ENCODE measurements at places on chromosomes 5 and 9. TPM values are rescaled to one million over a fixed set of nuclear protein-coding genes. Genes with fewer than 3 reads are reported as not detected.

SLC46A2 gene
- total RNA-seq = not detected

ISL1 gene
- not detected for total RNA-seq

DNA sequence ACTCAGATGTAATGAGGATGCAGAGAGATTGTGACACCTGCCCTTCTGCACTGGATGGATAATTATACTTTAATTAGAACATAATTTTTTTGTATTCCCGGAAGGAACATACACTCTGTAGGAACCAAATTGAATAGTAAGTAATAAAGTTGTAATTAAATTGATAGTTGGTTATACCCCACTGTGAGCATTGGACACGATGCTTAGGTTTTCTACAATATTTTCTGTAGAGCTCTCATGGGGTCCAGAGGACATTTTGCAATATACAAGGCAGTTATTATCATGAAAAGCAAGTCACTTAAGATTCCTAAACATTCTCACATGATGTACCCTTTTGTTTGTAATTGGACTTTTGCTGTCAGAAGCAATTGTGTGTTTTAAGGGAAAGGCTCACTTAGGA, 63.4 kb downstream of the DIRAS2 start:
- DNase-seq = no peak

DNA sequence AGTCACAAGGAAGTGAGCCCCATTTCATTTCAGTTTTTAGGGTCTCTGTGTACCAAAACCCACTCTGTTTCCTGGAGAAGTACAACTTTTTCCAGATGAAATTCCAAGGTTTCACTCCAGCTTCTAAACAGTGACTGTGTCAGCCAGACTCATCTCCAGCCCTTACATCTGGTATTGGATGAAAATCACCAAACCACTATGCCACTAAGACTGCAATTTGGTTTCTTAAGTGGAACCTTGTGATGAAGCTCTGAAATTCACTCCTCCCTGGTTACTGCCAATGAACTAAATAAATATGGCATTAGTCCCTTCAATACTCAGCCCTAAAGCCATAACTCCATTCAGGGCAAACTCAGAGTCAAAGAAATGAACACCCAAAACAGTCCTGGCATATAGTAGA, 211.2 kb upstream of the DAPK1 start:
- DNase-seq = no peak

DNA sequence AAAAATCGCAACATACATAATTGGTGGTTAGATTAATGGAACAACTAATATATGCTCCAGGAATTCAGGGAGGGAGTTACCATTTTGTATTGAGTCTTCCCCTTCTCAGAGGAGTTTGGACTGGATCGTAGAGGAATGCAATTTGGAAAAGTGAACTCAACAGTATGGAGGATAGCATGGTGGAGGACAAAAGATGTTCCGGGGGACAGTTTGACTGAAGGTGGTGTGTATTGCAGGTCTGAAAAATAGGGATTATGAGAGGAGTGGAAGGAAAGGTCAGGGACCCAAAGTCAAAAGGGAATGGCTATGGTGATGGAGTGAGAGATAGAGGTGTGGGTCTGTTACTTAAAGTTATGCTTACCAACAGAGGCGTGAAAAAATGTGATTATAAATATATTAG, 1.5 kb downstream of the DNAJC21 start:
- DNase-seq = no peak

PCDHB2 gene
- total RNA-seq = not detected

GRCh38 chr5:79021753-79022152, 36.6 kb upstream of the ARSB start:
- peak; percentile 8 for DNase-seq

DNA sequence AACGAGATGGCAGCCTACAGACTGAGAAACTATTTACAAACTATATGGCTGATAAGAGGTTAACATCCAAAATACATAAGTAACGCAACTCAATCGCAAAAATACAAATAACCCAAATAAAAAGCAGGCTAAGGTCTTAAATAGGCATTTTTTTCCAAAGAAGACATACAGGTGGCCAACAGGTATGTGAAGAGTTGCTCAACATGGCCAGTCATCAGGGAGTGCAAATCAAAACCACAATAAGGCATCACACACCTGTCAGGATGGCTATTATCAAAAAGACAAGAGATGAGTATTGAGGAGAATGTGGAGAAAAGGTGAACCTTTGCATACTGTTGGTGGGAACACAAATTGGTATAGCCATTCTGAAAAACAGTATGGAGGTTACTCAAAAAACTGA, 73.5 kb downstream of the CAMSAP1 start:
- no peak for DNase-seq

- DNase-seq = no peak
Measured at GRCh38 chr5:1005904-1006655, 2.5 kb upstream of the NKD2 start.

GRCh38 chr5:80569086-80569960, 757 bp downstream of the ANKRD34B start:
- DNase-seq = no peak

GRCh38 chr5:113201715-113202114, 225.1 kb downstream of the DCP2 start:
- no peak for DNase-seq

GRCh38 chr5:94623877-94624276, 5.4 kb downstream of the SLF1 start:
- no peak for DNase-seq

DNA sequence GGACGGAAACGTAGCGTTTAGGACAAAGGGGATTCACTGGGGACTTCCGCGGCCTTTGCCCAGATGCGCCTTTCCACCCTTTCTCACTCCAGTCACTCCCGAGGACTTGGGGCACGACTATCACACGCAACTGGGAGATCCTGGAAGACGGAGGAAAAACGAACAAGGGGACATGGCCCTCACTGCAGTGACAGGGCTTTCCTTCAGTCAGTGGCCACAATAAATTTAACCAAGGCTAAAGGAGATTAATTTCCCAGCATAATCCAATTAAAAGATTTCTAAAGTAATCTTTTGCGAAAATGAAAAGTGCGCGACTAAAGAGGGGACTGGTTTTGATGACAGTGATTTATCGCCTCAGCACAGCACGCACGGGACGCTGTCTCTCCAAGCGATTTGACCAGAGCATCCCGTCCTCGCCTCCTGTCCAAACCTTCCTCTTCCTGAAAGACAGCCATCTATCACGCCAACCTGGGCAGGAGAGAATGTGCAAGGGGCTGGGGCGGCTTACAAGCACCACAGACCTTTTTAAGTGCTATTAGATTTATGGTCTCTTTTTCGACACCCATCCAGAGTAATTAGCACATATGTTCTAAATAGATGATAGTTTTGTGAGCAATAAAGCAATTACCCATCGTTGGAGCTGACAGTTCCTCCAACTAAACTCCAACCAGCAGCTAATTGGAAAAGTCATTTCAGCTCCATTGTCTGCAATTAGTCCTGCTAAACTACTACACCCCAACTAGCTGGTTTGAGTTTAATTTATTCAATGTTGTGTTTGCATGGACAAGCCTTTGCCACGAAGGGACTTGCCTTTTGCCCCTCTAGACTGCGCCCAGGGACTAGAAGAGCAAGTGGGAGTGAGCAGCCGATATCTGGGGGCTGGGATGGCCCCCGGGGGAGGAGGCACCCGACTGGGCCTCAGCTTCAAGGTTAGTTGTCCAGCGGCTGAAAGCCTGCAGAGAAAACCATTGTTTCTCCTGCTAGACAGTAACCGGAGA, 7.4 kb downstream of the NR2F1-AS1 start:
- no peak for DNase-seq

DNA sequence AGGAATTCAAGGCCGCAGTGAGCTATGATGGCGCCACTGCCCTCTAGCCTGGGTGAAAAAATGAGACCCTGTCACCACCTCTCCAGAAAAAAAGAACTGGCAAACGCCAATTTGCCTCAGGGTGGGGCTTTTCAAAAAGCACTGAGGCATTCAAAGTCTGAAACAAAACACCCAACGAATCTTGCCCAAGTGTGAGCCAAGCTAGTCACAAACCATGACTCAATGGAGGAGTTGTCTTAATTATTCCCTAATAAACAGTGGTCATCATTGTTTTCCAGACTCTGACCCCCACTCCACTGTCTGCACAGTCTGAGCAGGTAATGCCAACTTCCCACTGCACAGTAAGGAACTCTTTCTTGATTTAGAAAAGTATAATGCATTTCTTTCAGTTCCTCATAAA, 16.8 kb downstream of the FRMD3 start:
- no peak for DNase-seq

DNA sequence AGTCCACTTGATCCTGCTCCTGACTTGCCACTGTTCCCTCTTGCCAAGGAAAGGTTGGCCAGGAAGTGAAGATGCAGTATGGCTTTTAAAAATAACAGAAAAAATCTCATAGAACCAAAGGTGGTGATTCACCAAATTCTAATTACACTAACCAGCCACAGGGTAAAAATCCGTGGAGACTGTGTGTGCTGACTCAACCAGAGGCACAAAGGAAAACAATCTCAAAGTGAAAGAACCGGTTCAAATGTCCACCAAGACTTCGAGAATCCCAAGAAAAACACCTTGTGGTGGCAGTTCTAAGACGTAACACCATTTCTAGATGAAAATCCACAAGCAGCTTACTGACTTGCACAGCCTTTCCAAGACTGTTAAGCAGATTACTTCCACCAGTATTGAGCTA, 279.1 kb downstream of the TLE1 start:
- no peak for DNase-seq

DNA sequence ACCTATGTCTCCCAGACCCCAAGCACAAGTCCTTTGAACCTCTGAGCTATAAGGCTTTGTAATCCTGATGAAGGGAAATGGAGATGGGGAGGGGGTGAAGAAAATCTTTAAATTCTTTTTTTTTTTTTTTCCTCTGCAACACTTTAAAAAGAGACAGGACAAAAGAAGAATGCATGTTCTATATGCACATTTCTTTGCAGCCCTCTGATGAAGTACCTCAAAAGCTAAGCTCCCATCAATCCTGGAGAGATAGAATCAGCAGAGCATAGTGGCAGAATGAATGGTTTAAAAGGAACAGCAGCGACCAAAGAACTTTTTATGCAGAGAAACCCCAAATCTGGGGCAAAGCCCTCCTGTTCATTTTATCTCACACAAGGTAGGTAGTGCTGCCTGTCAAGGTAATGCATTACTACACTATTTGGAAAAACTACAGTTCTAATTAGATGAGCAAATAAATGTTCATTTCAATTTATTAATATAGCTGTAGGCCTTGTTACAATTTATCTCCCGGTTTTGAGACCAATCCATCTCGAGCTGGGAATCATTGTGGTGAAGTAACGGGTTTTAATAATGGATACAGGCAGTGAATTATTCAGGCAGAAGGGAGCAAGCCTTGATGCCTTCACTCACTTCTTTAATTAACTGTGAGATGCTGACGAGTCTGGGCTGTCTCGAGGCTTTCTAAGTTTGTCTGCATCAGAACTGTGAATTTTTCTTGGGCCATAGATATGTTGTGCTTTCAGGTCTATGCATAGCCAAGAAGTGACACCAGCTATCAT, 173.5 kb upstream of the ZNF608 start:
- peak; percentile 39 for DNase-seq

- no peak for DNase-seq
Measured at GRCh38 chr9:103949096-103949495, 145.0 kb upstream of the SMC2 start.

- peak; percentile 56 for DNase-seq
Measured at GRCh38 chr5:177600508-177601018, 631 bp downstream of the B4GALT7 start.

DNA sequence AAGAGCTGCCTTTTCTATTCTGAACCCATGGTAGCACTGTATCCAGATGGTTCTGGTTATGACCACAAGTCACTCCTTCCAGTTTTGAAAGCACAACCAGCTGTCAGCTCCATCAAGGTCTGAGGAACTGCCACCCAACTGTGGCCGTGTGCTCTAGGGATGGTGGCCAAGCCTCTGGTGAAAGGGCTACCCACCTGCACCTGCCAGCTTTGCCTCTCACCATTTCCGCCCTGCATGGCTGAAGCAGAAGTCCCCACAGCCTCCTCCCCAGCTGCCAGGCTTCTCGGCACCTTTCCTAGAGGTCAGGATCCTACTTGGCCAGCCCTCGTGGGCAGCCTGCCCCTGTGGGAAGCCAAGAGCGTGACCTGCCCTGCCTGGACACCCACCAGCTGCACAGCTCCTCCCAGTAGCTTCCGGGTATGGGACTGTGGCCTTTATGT, 16.8 kb downstream of the SEMA5A start:
- DNase-seq = no peak

- peak; percentile 49 for DNase-seq
Measured at GRCh38 chr9:122370869-122371755, at the start of gene PTGS1. PTGS1 (plus strand) TSS chr9:122371024; CDS start chr9:122371085, 61 bp downstream.

DNA sequence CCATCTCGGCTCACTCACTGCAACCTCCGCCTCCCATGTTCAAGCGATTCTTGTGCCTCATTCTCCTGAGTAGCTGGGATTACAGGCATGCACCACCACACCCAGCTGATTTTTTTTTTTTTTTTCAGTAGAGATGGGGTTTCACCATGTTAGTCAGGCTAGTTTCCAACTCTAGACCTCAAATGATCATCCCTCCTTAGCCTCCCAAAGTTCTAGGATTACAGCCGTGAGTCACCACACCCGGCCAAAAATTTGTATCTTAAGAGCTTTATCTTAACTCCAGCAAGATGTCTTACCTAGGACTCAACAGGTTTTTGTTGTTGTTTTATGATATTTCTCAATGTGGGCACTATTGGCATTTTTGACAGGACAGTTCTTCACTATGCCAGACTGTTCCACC, 27.9 kb downstream of the LYRM7 start:
- DNase-seq = no peak

RORB gene
- total RNA-seq = not detected

- DNase-seq = no peak
Measured at GRCh38 chr9:21265421-21266189, 25.8 kb upstream of the IFNA14 start.

PCDHGA4 gene
- total RNA-seq = 1.8 TPM

DNA sequence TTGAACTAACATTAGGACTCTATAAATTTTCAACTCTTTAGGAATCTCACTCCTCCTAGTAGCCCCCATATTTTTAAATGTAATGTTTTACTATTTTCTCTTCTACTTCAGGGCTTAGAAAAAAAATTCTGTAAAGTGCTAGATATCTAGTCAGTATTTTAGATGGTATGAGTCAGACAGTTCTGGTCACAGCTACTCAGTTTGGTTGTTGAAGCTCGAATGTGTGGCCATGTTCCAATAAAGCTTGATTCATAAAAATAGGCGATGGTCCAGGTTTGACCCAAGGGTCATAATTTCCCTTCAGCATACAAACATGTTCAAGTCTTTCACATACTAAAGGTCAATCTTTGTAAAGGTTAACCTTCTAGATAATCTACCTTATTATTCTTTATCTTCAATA, 566.0 kb upstream of the CDH18 start:
- no peak for DNase-seq

GRCh38 chr9:127903557-127904475, 4.4 kb upstream of the ST6GALNAC6 start:
- peak; percentile 91 for DNase-seq

Measured in OCI-LY7 (cell line).